CD8-positive, alpha-beta T cell (primary cell): ENCODE measurements at places on chromosomes 7 and 10. TPM values are rescaled to one million over a fixed set of nuclear protein-coding genes. Genes with fewer than 3 reads are reported as not detected.

The AQP1 gene
- total RNA-seq: 0.39 TPM

The SPDYE1 gene
- not detected for total RNA-seq

The HOXA10 gene
- not detected for total RNA-seq

The ELN gene
- not detected for total RNA-seq

The GRB10 gene
- 2.9 TPM for total RNA-seq

The AKR1E2 gene
- total RNA-seq: 5.2 TPM

The ITIH5 gene
- total RNA-seq: not detected

The MYH16 gene
- not detected for total RNA-seq

The SLC13A1 gene
- not detected for total RNA-seq

The ANKRD7 gene
- total RNA-seq: not detected

The EFCAB10 gene
- total RNA-seq: not detected

The HKDC1 gene
- total RNA-seq: 0.39 TPM

The LDB3 gene
- not detected for total RNA-seq

The SPAM1 gene
- total RNA-seq: not detected

The CYP2C19 gene
- not detected for total RNA-seq

The UPK3B gene
- 2.4 TPM for total RNA-seq

The ZNF804B gene
- not detected for total RNA-seq

The LLCFC1 gene
- not detected for total RNA-seq

The RNF148 gene
- not detected for total RNA-seq

The PRSS37 gene
- total RNA-seq: not detected

The RPA3 gene
- total RNA-seq: 28.9 TPM

The PNLIPRP2 gene
- total RNA-seq: not detected

The TCAF2 gene
- 33.2 TPM for total RNA-seq

The UPK3BL2 gene
- 63.8 TPM for total RNA-seq

The NME8 gene
- not detected for total RNA-seq

The FANK1 gene
- total RNA-seq: not detected

The SPDYE8 gene
- not detected for total RNA-seq

The CFTR gene
- total RNA-seq: not detected
